ENCODE measurements at places on chromosomes 3 and 15.
A peak's percentile ranks its signal among the peaks of the same experiment; 100 is the strongest.

DNA sequence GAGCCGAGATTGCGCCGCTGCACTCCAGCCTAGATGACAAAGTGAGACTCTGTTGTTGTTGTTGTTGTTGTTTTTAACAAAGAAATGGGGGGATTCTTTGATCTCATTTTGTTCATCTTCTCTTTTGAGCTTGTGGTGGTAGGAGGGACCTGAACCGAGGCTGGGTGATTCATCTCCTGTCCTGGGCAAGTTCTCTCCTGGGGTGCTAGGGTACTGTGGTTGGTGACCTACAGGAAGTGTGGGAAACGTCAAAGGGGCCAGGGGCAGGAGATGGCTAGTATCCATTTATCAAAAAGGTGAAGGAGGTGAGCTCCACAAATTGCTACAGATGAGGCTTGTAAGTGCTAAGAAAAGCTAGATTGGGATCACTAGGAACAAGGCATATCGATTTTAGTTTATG, 14.3 kb downstream of the PPCDC start:
- no peak for DNase-seq

DNA sequence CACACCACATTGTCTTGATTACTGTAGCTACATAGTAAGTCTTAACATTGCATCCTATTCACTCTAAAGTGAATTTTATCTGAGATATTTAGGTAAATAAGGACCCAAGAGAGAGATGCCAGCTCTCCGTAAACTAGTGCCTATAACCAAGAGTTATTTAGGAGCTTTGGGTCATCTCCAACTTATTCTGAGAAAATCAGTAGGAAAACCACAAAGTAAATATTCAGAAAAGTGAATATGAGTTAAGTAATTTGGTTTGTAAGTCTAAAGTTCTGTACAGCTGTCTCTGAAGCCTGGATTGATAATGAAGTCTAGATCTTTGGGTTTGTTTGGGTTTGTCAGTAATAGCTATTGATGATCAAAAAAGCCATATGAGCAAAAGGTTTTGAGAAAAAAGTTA, 120.0 kb downstream of the FNDC3B start:
- DNase-seq, result no peak

- DNase-seq, result peak; percentile 57
Measured at GRCh38 chr15:100601163-100601562, 821 bp downstream of the LINS1 start.

DNA sequence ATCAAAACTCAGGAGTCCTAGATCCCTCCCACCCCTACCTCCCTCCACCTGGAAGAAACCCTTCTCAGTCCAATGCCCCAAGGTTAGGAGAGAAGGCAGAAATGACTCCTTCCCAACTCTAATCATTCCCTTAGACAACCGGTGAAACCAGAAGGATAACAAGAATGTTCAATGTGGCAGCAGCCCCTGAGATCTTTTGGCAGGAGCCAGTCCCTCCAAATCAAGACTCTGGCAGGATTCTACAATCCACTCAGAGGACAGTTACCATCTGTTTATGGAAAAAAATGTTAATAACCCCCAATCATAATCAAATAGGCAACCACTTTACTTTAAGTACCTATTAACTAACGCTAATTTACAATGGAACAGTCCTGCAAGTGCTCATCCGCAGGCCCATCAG, 136.5 kb downstream of the NTRK3 start:
- no peak for DNase-seq

GRCh38 chr3:163821841-163822240, 1256.5 kb downstream of the SI start:
- DNase-seq, result no peak

- DNase-seq, result no peak
Measured at GRCh38 chr15:58931987-58932588, 1.4 kb downstream of the SLTM start.

- DNase-seq, result peak; percentile 40
Measured at GRCh38 chr15:69976366-69976994, 121.2 kb downstream of the TLE3 start.

GRCh38 chr15:68551296-68551635, 27.5 kb upstream of the CORO2B start:
- DNase-seq, result no peak

Data from activated naive CD4-positive, alpha-beta T cell treated with Interleukin-2 at 50 U/mL for 16 hours (primary cell).